ENCODE measurements at places on chromosomes 4 and X.

DNA sequence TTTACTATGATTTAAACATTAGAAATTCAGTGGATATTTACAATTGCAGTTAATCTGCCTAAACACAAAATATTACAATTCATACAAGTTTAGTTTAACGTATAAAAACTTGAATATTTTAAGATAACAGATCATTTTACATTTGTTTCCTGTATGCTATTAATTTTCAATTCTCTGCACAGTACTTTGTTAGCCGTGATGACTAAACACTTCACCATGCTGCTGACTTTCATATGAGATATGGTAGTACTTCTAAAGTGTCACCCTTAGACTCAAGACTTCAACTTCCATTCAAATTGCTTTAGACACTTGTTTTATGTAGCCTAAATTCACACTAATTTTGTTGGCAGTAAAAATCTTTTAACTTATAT lies 1646.4 kb upstream of the ADGRL3 start:
- DNase-seq: no peak

- DNase-seq: no peak
Measured at GRCh38 chr4:113276464-113277170, 227.2 kb downstream of the ANK2 start.

DNA sequence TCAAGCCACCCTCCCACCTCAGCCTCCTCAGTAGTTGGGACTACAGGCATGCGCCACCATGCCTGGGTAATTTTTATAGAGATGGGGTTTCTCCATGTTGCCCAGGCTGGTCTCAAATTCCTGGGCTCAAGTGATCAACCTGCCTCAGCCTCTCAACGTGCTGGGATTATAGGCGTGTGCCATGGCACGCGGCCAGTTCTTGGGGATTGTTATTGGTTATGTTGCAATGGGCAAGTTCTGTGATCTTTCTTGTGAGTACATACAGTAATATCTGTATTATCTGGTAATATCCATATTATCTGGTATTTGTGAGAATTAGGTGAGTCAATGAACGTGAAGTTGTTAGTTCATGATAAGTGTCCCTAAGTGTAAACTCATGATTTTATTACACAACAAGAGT lies 90.3 kb upstream of the TBL1X start:
- DNase-seq: no peak

DNA sequence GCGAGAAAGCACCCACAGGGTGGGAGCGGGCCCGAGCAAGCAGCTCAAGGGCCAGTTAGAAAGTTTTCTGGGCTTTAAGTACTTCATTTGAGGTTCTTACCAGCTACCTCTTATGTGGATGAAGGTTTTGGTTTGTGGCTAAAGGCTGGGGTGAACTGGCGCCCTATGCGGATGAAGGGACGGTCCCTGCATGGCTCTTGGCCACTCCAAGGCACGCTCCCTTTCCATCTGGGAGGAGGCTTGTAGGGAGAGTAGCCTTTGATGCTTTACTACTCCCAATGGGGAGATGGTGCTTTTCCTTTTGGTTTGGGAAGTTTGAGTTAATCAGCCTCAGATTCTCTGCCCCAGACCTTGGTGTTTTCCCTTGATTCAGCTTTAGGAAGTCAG lies 17.7 kb downstream of the MRFAP1 start:
- DNase-seq: no peak

DNA sequence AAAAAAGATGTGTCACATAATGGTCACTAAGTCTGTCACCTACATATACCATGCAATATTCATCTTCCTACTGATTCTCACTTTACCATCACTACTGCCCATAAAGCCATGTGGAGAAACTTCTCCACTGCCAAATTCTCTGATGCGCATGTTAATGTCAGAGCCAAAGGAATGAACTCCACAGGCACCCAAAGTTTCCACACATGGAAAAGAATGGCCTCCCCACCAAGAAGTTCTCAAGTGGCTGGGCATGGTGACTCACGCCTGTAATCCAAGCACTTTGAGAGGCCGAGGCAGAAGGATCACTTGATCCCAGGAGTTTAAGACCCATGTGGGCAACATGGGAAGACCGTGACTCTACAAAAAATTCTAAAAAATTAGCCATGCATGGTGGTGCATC lies 43.8 kb upstream of the UGDH start:
- DNase-seq: no peak

GRCh38 chr4:173651651-173652282 lies 121.7 kb upstream of the HAND2 start:
- DNase-seq: no peak

- peak; percentile 21 for DNase-seq
Measured at GRCh38 chr4:78057600-78058550, 752 bp downstream of the FRAS1 start.

DNA sequence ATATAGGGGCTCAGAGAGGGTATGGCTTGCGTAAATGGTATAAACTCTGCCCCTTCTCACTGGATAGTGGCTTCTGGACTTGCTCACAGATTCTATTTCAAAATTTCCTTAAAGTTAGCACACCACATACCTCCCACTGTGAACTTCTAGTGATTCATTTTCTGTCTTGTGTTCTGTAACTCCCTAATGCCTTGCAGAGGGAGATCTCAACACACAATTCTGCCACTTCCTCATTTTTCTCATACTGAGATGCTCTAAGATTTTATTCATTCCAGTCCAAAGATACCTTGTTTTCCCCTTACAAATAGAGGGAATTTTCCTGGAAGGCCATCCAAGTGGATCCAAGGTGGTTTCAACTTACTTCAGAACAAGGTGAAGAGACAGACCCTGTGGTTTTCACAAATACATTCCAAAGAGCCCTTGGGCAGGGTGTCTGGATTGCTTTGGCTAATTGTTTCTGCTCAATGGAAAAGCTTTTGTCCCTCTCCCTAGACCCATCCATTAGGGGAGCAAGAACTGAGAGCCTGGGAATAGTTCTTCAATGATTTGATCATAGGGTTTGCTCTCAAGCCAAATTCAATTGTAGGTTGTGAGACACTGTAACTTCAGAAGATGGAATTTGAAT lies 52.1 kb upstream of the CAPN6 start:
- no peak for DNase-seq

GRCh38 chrX:87961471-87961870 lies 443.9 kb downstream of the KLHL4 start:
- no peak for DNase-seq

- no peak for DNase-seq
Measured at GRCh38 chrX:108736509-108737479, at the start of gene IRS4. TSS of gene IRS4 (minus strand) at chrX:108736563.

GRCh38 chr4:3649491-3649890 lies 116.7 kb upstream of the ADRA2C start:
- no peak for DNase-seq

DNA sequence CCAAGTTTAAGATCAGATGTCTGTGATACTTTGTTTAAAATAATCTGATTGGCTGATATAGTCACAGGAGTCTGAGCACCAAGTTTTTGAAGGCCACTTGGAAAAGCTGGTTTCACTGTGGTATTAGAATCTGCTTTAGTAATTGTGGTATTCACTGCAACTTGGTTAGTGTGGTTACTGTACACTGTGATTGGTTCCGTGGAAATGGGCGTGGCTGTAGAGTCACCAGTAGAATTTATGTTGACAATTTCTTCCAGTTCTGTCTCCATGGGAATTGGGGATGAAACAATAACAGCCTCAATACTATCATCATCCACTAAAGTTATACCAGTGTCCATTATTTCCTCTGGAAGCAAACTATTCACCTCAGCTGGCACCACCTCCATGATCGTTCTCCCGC lies 26.2 kb downstream of the LIN54 start:
- no peak for DNase-seq

GRCh38 chr4:53629296-53629695 lies 38.0 kb upstream of the LNX1 start:
- no peak for DNase-seq

GRCh38 chr4:151356510-151356909 lies 31.1 kb upstream of the SH3D19 start:
- no peak for DNase-seq

- DNase-seq: no peak
Measured at GRCh38 chr4:25638806-25639205, 16.8 kb upstream of the SLC34A2 start.

GRCh38 chr4:106365613-106366012 lies 3.0 kb downstream of the GIMD1 start:
- no peak for DNase-seq

DNA sequence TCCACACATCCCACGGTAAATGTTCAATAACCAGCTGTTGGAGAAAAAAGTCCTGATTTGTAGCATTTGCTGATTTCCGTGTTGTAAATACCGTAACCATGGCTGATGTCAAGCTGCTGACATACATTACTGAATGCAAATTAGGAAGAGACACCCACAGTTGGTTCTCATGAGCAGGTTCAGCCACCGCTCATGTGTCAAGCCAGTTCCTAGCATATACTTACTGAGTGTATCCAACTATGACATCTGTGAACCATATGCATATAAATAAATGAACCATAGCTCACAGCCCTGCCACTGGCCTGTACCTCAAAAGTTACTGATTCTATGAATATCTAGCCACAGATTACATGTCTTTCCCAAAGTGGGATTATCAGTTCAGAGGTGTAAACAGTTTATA lies 29.5 kb downstream of the FHDC1 start:
- DNase-seq: no peak

DNA sequence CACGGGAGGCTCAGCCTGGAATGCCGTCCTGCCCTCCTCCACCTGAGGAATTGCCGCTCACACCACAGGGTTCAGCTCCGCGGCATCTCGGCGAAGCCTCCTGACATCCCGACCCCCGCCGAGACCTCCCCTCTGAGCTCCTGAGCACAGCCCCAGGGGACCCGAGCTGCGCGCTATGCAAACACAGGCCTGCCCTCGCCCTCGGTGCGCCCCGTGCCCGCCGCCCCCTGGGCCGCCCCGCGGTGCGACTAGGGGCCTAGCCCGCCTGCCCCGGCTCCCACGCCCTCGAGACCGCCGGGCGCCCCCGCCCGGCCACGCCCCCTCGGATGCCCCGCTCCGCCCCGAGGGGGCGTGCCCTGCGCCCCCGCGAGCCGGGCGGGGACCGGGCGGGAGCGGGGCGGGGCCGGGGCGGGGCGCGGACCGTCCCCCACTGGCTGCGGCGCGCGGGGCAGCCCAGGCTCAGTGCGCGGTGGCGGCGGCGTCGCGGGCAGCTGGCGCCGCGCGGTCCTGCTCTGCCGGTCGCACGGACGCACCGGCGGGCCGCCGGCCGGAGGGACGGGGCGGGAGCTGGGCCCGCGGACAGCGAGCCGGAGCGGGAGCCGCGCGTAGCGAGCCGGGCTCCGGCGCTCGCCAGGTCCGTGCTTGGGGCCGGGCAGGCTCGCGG lies at the start of gene FGFR3:
Gene FGFR3, plus strand, starts transcription at position 462 of the 664 bp plus-strand sequence. CDS start 642 bp downstream, outside the sequence.
- DNase-seq: no peak

DNA sequence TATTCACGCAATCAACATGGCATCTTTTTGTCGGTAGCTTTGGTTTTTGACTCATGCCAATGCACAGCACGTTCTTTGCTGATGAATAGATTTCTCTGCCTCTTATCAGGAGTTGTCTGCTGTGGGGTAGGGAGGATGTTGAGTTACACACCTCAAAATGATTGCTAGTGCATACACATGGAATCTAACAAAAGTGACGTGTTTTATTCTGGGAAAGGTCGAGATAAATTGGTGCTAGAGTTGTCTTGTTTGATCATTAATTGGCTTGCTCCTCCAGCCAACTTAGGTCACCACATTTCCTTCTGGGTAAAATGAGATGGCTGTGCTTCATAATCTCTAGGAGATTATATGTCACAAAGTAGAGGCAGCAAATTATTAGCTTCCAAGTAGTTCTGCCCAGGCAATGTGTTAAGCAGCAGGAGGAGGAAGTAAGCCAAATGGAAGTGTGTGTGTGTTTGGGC lies 3.9 kb downstream of the RAB9A start:
- no peak for DNase-seq

DNA sequence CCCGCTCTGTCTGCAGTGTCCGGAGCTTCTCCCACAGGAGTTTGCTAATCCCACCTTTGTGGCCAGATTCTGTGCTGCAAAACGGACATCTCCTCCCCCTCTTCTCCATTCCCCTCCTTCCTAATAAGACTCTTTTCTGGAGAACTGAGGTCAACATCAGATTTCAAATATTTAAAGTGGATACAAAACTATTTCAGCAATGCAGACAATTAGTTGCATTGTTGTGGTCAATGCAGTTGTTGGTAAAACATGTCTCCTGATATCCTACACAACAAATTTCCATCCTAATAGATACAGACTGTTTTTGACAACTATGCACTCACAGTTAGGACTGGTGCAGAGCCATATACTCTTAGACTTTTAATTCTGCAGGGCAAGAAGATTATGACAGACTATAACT lies 5.1 kb upstream of the MCUB start:
- DNase-seq: no peak

DNA sequence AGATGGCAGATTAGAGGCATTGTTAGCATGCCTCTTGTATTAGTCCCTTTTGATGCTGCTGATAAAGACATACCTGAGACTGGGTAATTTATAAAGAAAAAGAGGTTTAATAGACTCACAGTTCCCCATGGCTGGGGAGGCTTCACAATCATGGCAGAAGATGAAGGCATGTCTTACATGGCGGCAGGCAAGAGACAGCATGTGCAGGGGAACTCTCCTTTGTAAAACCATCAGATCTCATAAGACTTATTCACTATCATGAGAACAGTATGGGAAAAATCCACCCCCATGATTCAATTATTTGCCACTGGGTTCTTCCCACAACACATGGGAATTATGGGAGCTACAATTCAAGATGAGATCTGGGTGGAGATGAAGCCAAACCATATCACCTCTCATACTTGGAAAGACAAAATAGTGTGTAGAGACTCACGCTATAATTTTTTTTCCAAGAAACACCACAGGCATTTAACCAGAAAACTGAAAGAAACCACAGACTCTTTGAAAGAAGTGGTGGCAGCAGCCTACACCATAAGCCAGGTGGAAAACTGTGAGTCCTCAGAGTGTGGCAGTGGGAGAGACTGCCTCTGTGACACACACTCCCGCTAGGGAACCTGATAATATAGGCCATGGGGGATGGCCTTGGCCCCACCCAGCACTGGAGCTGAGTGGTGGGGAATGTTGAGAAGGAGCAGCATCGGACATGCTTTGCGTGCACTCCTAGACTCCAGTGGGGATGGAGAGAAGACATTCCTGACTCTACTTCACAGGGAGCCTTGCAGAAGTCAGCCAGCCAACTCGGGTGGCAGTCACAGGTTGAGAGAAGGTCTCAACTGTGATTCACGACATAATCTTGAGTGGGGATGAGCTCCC lies 51.5 kb downstream of the SLC2A9 start:
- DNase-seq: no peak

DNA sequence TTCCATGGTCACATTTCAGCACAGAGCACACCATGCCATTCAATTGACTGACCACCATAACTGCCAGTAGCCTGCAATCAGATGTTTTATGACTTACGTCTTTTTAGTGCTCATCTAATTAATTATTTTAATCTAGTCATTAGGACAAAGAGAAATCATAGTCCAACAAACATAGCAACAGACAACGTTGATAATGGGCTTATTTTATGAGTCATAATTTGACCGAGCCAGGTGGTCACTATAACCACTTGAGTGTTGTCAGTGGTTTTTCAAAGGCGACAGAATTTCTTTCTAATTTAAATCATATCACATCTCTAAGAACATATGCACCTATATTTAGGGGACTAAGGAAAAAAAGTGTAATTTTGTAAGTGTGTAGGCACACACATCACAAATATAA lies 1.9 kb downstream of the SEC24D start:
- DNase-seq: no peak
